ENCODE measurements at places on chromosomes 5 and 9. TPM values are rescaled to one million over a fixed set of nuclear protein-coding genes. Genes with fewer than 3 reads are reported as not detected.

The UQCRQ gene
- 677 TPM for total RNA-seq

The TERT gene
- 10.1 TPM for total RNA-seq

The DIMT1 gene
- 48.4 TPM for total RNA-seq

The PCDH1 gene
- not detected for total RNA-seq

The FCN2 gene
- total RNA-seq, result not detected

The MROH2B gene
- total RNA-seq, result not detected

The SPATA31D4 gene
- not detected for total RNA-seq

The PCDHB16 gene
- not detected for total RNA-seq

The KLHL3 gene
- total RNA-seq, result 2.0 TPM

The NUDCD2 gene
- 55.5 TPM for total RNA-seq

The SHISAL2B gene
- total RNA-seq, result not detected

The FAM53C gene
- 21.8 TPM for total RNA-seq
